ENCODE measurements at places on chromosomes 16 and 17.

- DNase-seq, result no peak
Observed at GRCh38 chr17:3889325-3890012, 3.4 kb downstream of the CAMKK1 start.

- DNase-seq, result no peak
Observed at GRCh38 chr17:50853781-50854180, 12.4 kb downstream of the TOB1 start.

- no peak for DNase-seq
Observed at GRCh38 chr16:79192904-79193303, 407.6 kb downstream of the MAF start.

DNA sequence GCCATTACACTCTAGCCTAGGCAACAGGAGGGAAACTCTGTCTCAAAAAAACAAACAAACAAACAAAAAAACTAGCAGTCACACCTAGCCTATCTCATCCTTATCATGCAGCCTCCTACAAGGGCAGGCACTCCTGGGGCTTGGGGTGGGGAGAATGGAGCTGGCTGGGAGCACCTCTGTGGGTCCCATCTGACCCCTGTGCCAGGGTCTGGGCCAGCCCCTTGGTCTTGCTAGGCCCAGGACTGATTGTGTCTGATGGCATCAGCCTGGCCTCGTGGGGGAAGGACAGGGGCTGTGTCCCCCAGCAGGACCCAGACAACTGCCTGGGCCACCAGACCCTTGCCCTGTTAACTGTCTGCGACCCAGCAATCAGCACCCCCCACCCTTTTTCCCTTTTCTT is 49.8 kb downstream of the SREBF1 start:
- DNase-seq, result no peak

DNA sequence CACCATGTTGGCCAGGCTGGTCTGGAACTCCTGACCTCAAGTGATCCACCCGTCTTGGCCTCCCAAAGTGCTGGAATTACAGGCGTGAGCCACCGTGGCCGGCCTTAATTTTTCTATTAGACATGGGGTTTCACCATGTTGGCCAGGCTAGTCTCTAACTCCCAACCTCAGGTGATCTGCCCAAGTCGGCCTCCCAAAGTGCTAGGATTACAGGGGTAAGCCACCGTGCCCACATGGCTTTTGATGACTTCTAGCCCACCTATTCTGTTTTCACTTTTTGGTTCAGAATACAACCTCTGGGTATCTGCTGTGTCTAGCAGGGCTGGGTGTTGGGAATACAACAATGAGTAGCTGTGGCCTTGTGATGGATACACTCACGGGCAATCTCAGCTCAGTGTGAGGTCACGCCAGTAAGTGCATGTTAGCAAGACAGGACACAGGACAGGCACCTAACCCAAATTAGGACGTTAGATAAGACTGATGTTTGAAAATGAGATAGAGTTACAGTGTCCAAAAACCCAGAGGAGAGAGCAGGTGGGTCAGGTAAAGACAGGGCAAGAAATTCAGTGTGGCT is 14.1 kb upstream of the YWHAE start:
- DNase-seq, result no peak

DNA sequence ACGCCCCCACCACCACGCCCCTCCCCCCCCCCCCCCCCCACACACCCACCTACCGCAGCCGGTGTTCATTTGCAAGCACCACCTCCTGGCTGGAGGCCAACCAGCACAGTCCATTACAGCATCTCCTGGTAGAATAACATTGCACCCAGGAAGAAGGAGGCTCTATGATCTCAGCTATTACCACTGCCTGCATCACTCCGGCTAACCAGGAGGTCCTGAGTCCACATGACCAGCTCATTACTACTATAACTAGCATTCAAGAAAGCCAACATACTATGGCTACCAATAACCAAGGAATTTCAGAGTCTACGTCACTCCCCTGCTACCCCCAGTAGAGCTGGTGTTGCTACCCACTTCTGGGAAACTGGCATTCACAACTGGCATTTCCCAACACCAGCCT is 81.1 kb upstream of the ALOX12 start:
- peak; percentile 22 for DNase-seq

DNA sequence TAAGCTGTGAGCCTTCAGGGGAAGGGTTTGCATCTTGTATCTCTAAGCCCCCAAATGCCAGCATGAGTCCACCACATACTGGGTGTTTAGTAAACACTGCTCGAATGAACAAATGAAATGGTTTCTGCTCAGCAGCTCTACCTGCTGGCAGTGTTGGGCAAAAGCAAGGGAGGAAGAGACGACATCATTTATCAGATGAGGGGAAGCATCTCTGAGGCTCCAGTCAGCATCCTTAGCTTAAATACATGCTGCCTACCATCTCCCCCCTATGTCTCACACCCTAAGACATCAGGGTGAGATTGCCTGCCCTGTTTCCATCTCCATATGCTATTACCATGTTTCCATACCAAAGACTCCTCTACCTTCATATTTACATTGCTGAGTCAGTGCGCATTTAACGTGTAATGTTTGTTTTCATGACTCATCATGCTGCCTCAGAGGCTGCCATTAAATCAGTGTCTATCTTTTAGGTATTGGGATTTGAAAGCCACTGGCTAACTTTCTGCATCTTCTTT is 379.8 kb downstream of the UTP18 start:
- DNase-seq, result no peak

DNA sequence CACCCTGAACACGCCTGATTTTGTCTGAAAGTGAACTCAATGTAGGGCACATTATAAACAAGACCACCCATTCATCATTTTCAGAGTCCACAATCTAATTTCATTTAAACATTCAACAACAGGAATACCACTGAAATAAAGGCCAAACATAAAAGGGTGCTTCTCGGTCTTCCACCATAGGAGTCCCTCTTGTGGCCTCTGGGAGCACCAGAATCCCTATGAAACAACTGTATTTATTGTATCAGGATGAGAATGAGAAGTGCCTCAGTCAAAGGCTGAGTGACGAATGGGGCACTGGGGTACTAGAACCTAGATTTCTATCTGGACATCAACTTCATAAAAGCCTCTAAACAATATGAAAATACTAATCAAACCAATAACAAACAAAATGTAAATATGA is 40.4 kb downstream of the NXPH3 start:
- DNase-seq, result no peak

DNA sequence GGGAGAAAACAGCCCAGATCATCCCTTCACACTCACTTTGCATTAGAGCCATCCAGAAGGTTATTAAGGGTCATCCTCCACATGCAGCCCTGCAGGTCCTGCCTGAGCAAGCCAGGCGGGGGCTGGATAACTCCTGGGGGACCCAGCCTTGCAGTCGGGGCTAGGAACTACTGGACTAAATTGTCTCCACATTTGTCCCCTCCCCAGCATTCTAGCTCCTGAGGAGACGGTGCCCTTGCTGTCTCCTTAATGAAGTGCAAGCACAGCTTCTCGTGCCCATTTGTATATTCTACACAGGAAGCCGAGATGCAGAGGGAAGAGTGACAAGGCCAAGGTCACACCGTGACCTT is 185.2 kb downstream of the C16orf95 start:
- no peak for DNase-seq

GRCh38 chr16:64829678-64830077 is 292.2 kb downstream of the CDH11 start:
- DNase-seq, result no peak

DNA sequence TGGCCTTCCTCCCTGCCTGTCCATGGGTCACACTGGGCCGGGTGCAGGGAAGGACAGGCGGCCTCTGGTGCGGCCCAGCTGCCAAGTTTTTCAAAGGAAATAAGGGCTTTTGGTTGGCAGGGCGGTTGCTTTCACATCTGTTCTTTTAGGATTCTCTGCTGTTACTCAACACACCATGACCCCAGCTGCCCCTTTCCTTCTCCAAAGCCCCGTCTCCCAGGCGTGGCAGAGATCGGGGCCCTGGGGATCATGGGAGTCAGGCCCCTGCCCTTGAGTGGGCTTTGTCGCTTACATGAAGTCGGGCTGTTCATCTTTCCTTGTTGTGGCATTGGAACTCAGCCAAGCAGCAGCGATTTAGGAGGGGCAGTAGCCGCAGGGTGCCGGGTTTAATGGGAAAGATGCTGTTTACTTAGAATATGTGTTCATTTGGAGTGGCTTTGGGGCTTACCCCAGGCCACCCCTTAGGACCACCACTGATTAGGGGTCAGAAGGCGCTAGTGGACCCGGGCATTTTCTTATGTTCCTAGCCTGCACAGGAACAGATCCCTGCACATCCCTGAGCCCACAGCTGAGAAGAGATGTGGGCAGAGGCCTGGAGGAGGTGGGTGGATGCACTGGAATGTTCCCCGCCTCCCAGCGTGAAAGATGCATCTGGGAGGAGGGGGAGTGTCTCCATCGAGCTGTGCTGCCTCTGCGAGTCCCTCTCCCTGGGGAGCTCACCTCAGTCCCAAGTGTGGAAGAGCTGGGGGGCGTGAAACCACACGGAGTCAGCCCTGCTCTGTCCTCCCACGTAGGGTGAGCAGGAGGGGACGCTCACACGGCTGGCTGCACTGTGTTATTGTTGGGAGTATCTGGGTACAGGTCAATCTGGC is 6.8 kb upstream of the ADCY7 start:
- DNase-seq, result peak; percentile 46

GRCh38 chr16:48914070-48914469 is 304.1 kb upstream of the N4BP1 start:
- no peak for DNase-seq
